ENCODE measurements at places on chromosomes 1 and 21.

DNA sequence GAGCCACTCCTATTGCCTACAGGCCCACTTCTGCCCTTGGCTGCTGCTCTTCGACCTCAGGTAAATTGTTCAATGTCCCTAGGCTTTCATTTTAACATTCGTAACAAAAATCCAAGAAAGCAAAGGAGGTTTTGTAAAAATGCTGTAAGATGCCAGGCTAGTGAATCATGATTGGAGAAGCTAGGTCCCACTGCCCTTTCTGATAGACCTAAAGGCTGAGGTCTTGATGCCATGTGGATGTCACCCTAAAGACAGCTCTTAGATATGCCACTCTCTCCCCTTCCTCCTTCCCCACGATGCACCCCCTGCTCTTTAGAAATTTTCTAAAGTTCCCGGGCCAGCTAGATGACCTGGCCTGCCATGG, 9.9 kb upstream of the TMEM39B start:
- DNase-seq, result no peak

DNA sequence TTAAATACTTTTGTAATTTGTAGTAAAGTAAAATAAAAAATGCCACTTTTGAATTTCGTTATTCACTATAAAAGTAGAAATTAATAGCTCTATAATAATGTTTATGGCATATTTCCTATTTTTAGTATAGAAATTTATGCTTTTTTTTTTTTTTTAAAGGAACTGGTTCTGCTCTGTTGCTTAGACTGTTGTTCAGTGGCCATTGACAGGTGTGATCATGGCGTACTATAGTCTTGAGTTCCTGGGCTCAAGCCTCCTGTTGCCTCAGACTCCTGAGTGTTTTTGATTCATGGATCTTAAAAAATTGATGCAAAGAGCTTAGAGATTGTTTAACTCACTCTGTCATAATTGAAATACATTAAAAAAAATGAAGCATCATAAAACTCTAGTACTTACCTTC, 53.6 kb downstream of the RPS6KC1 start:
- DNase-seq, result no peak

DNA sequence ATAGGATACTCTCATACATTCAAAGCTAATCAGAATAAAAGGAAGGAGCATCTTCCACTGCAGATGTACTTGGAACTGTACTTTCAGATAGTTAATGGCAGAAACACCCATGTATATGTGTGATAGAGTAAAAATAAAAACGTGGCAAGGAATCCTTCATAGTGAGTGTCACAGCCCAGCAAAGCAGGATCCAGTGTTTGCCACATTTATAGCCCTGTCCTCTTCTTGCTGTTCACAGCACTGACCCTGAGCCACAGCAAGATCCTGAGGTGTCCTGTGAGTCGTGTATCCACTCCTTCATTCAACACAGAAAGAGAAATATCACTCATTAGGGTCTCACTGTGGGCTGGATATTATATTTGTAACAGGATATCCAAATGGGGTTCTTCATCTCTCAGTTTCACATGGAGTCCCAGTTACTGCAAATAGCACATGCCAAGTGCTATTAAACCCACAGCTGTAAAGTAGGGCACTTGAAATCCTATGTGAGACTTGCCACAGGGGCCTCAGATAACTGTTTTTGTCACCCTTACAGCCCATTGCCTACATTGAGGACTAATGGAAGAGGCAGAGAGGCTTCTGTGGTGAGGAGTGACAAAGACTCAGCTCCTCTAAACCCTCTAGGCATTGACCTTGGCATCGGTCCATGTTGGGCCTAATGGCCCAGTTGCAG, 41.3 kb downstream of the CYP2J2 start:
- no peak for DNase-seq

DNA sequence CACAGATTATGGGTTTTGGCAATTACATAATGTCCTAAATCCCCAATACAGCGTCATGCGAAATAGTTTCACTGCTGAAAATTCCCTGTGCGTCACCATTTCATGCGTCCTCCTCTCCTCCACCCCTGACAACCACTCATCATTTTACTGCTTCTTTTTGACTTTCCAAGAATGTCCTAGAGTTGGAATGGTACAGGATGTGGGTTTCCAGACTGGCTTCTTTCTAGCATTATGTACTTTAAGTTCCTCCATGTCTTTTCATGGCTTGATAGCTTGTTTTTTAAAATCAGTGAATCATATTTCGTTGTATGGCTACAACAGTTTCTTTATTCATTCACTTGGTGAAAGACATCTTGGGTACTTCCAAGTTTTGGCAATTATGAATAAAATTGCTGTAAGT, 7.4 kb downstream of the NBPF3 start:
- no peak for DNase-seq

DNA sequence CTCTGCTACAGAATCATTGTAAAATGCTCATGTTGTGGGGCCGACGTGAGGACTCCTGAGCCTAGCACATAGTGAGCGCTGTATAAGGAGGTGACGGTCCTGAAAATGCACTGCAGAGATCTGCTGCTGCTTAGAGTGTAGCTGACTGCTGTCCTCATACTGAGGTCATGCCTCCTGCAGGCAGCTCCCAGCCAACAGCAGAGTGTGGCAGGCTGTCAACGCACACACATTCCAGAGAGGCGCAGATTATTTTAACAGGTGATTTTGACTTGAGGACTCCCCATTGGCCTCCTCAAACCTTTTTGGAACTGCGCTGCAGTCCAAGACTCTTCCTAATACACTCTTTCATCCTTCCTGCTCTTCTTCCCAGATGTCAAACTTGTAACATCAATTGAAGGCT, 119.8 kb upstream of the KCNJ6 start:
- no peak for DNase-seq
